ENCODE measurements at places on chromosomes 7 and 10.

DNA sequence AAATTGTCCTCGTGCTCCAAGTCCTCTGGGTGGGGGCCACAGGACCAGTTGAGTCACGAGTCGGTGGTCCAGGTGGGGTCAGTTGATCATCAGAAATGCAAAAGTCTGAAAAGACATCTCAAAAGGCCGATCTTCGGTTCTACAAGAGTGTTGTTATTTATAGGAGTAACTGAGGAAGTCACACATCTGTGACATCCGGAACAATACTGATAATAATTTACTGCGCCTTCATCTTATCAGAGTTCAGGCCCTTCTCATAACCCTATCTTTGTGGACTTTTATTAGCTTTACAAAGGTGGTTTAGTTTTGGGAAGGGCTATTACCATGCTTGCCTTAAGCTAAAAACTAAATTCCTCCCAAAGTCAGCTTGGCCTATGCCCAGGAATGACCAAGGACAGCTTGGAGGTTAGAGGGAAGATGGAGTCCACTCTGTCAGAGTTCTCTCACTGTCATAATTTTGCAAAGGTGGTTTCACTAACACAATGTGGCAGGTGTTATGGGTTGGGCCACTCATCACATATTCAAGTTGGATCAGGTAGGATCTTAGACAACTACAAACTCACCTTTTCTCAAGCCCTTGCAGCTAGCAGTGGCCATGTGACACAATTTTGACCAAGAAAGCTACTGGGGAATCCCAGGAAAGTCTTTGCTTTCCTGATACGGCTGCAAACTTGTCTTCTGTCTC lies 54.7 kb upstream of the CHST3 start:
- no peak for DNase-seq

DNA sequence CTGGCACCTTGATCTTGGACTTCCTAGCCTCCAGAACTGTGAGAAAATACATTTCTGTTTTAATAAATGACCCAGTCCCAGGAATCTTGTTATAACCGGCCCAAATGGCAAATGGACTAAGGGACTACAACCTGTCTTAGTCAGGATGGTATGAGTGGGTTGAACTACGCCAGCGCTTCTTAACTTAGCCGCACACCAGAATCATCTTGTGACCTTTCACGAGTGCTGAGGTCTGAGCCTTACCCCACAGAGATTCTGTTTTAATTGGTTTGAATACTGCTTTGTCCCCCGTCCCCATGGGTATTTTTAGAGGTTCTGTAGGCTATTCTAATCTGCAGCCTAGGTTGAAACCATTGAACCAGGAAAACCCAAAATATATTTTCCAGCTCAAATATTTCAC lies 48.0 kb downstream of the PFKFB3 start:
- no peak for DNase-seq

- no peak for DNase-seq
These were observed 41.0 kb upstream of the ITGA8 start for GRCh38 chr10:15760681-15761080.

DNA sequence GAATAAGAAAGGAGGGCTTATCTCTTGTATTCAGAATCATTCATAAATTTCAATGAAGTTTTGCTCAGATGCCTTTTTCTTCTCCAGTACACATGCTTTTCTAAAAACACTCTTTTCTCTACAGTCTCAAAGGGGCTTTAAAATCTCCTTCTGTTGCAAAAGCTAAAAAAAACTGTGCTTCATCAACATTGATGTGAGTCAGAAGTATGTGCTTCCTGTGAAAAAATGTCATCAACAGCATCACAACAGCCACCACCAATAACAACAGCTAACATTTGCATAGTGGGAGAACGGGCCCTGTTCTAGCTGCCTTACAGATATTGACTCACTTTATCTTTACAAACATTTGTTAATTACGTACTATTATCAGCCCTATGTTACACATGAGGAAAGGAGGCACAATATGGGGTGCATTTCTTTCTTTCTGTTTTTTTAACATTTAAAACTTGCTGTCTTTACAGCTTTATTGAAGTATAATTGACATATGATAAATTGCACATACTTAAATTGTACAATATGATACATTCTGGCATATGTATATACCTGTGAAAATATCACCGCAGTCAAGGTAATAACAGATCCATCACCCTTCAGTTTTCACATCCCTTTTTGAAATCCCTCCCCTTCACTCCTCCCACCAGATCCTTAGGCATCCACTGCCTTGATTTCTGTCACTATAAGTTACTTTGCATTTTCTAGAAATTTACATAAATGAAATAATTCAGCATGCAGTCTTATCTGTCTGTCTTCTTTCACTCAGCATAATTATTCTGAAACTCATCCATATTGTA lies 1605.4 kb upstream of the LRRTM3 start:
- DNase-seq: no peak

- DNase-seq: no peak
These were observed 26.6 kb downstream of the APBB1IP start for GRCh38 chr10:26464632-26465280.

DNA sequence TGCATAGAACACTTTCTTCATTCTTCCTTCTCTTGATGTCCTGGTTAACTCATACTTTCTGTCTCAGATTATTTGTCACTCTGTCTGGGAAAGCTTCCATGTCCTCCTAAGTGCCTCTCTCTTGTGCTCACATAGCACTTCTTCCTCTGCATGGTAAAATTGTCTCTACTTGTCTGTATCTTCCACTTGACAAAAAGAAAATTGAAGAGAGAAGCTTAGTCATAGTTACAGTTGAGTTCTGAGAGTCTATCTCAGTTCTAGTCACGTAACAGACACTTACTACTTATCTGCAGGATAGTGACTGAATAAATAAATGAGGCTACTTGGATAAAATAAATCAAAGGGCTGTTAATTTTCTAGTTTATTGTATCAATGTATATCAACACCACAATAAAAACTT lies 458.1 kb downstream of the HTR7 start:
- DNase-seq: no peak

DNA sequence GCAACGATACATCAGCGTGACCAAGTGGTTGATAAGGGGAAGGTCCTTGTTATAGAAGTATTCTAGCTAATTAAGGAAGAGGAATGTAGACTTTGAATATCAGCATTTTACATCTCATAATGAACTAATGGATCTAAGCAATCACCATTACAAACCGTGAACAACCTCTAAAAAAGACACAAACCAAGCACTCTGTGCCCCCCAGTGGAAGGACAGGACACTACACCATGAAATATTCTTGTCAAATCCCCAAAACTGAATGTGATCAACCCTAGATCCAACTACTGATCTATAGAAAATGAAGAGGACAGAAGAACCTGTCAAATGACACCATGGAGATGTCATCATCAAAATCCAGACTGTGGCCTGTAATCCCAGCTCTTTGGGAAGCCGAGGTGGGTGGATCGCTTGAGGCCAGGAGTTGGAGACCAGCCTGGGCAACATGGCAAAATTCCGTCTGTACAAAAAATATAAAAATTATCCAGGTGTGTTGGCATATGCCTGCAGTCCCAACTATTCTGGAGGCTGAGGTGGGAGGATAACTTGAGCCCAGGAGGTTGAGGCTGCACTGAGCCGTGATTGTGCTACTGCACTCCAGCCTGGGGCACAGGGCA lies 111.3 kb upstream of the CARD11 start:
- no peak for DNase-seq

- no peak for DNase-seq
These were observed 101.8 kb downstream of the EGFR start for GRCh38 chr7:55120501-55121198.

DNA sequence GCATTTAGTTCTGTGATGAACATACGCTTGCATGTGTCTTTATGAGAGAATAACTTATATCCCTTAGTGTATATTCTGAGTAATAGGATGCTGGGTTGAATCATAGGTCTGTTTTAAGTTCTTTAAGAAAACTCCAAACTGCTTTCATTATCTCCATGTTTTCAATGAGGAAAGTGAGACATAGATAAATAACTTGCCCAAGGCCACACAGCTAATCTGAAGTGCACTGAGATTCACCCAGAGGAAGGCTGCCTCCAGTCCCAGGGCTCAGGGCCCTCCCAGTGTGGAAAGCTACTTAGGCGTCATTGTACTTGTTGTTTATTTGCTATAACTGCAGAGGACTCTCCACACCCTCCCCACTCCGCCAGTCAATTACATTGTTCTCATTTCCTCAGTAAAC lies 126.7 kb downstream of the INHBA start:
- DNase-seq: no peak

DNA sequence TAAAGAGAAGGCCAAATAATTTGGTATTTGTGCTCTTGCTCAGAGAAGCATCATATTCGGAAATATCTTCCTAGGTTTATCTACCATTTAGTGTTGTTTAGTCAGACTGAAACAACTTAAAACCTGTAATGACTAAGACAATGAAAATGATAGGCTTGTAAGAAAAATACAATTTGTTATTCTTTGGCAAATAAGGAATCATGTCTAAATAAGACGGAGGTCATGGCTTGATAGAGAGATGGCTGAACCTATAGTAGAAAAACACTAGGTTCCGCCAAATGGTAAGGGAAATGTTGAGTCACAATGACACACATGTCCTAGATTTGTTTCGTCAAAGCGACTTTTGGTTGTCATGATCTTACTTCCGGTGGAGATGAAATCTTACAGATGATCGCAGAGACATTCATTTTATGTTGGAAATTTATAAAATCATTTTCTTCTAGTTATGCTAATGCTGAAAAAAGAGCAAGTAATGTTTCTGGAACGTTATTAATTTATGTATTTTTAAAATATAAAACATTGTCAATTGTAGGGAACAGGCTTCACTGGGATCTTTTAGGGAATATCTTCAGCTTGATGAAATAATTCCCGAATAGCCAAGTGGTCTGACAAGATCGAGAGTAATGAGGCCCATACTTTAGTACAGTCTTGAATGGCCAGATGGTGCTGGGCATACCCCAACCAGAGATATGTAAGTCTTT lies 1.0 kb downstream of the SRGN start:
- DNase-seq: no peak

- DNase-seq: no peak
These were observed 17.9 kb upstream of the SERPINE1 start for GRCh38 chr7:101108961-101109360.

- no peak for DNase-seq
These were observed 310.7 kb downstream of the GALNT17 start for GRCh38 chr7:71442492-71443190.

GRCh38 chr10:44931621-44932516 lies 20.7 kb downstream of the TMEM72 start:
- DNase-seq: no peak

GRCh38 chr10:30219971-30220751 lies 128.9 kb downstream of the MTPAP start:
- DNase-seq: no peak

DNA sequence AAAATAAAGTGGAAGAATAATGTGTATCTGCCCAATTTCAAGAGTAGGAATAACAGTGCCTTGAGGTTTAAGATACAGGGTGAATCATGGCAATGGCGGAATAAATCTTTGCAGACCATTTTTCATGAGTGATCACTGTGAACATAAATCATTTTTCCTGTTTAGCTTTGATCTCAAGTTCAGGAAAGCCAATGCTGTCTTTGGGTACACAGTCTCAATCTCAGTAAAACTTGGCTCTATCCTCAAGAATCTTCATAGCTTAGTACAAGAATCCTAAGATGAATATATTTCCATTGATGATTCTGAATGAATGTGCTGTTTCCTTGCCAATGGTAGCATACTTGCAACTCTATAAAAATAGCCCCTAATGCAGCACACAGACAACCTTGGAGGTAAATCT lies 6.8 kb downstream of the NAMPT start:
- no peak for DNase-seq

DNA sequence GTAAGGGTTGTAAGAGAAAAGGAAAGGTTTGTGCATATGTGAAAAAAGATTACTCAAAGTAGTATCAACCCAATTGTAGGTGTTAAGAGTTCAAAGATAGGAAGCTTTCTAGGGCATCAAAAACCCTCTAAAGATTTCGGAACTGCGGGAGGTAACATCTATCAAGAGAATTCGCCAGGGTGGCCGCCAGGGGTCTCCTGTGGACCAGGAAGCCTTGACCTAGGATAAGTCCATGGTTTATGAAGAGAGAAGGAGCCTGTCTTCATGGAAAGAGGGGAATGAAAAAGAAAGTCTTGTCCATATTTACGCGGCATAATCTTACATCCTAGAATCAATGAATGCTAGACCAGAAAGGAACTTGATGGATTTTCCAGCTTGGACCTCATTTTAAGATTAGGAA lies 140.7 kb upstream of the CALCR start:
- DNase-seq: no peak

Data from esophagus squamous epithelium (tissue), 5 donors.